ENCODE measurements at places on chromosomes 7 and 10. TPM values are rescaled to one million over a fixed set of nuclear protein-coding genes. Genes with fewer than 3 reads are reported as not detected.

The CYP2C9 gene
- total RNA-seq = not detected

The GDF2 gene
- not detected for total RNA-seq

- no peak for DNase-seq
Measured at GRCh38 chr7:147519062-147519461, 1071.5 kb upstream of the C7orf33 start.

GRCh38 chr7:152868122-152869040 lies 108.8 kb downstream of the ACTR3B start:
- DNase-seq = no peak

DNA sequence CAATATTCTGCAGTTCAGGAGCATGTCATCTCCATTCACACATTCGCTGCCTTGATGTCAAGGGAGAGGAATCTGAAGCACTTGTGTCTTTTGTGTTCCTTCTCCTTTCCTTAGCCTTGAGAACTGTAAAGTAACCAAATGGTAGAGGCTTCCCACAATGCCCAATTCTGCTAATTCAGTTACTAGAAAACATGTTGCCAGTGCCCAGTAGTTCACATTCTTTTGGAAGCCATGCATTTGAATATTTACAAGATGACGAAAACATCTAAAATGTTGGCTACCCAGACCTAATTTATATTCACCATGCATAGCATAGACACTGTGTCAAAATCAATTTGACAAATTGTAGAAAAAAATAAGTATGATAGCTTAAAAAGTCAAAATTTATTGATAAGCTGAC lies 852.7 kb upstream of the PHF14 start:
- no peak for DNase-seq

GRCh38 chr7:52283335-52283734 lies 752.1 kb upstream of the POM121L12 start:
- no peak for DNase-seq

GRCh38 chr7:55573234-55573900 lies 1.1 kb upstream of the VOPP1 start:
- peak; percentile 45 for DNase-seq

GRCh38 chr7:36677769-36678437 lies 46.4 kb downstream of the AOAH start:
- peak; percentile 79 for DNase-seq

The TACC2 gene
- total RNA-seq = not detected

- no peak for DNase-seq
Measured at GRCh38 chr7:142942746-142943145, 3.5 kb downstream of the LLCFC1 start.

GRCh38 chr10:79944428-79945395 lies 4.2 kb downstream of the SFTPD start:
- no peak for DNase-seq
